Naive thymus-derived CD4-positive, alpha-beta T cell (primary cell): ENCODE measurements at places on chromosomes 16 and 17. TPM values are rescaled to one million over a fixed set of nuclear protein-coding genes. Genes with fewer than 3 reads are reported as not detected.

- H3K4me1 ChIP-seq = no peaks in the 10 kb centered on the region
- H3K27ac ChIP-seq = no peak overlapping the region
- H3K36me3 ChIP-seq = no peaks in the 10 kb centered on the region
Observed at GRCh38 chr16:13148294-13148693, 246.9 kb downstream of the SHISA9 start.

DNA sequence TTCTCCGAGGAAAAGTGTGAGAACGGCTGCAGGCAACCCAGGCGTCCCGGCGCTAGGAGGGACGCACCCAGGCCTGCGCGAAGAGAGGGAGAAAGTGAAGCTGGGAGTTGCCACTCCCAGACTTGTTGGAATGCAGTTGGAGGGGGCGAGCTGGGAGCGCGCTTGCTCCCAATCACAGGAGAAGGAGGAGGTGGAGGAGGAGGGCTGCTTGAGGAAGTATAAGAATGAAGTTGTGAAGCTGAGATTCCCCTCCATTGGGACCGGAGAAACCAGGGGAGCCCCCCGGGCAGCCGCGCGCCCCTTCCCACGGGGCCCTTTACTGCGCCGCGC lies at the start of gene ERBB2:
Gene ERBB2 (plus strand): TSS at position 247 of the 330 bp plus-strand sequence. CDS start 175 bp downstream, outside the sequence.
- H3K4me1 ChIP-seq = no peaks in the 10 kb centered on the region
- peaks cover 3% of the 10 kb centered on the region for H3K27me3 ChIP-seq
- no peak within 1 kb of the TSS for H3K4me3 ChIP-seq
- H3K27ac ChIP-seq = no peak within 1 kb of the TSS
- H3K36me3 ChIP-seq = no peaks in the 10 kb centered on the region

DNA sequence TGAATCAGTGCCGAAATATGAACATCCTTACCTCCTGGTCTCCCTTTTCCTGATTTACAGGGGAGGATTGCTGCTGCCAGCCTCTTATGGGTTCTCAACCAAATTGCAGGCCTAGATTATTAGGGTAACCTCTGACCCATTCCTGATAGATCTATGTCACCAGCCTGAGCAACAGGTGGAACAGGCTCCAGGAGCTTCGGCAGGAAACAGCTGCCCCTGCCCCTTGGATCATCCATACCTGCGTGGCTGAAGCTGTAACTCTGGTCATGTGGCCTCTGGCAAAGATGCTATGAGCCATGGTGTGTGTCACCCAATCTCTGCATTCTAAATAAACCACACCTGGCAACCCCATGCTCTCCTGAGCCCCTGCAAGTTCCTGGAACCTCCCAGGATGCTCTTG lies 18.4 kb upstream of the RBBP6 start:
- no peak overlapping the region for H3K4me3 ChIP-seq
- H3K36me3 ChIP-seq = no peaks in the 10 kb centered on the region
- H3K27me3 ChIP-seq = no peaks in the 10 kb centered on the region
- H3K27ac ChIP-seq = no peak overlapping the region
- H3K4me1 ChIP-seq = no peaks in the 10 kb centered on the region

- H3K27ac ChIP-seq = no peak overlapping the region
- H3K27me3 ChIP-seq = no peaks in the 10 kb centered on the region
- no peak overlapping the region for H3K4me3 ChIP-seq
- H3K4me1 ChIP-seq = peaks cover 38% of the 10 kb centered on the region
Observed at GRCh38 chr16:17451843-17452242, 18.9 kb downstream of the XYLT1 start.

The TSNAXIP1 gene
- total RNA-seq = 0.54 TPM

DNA sequence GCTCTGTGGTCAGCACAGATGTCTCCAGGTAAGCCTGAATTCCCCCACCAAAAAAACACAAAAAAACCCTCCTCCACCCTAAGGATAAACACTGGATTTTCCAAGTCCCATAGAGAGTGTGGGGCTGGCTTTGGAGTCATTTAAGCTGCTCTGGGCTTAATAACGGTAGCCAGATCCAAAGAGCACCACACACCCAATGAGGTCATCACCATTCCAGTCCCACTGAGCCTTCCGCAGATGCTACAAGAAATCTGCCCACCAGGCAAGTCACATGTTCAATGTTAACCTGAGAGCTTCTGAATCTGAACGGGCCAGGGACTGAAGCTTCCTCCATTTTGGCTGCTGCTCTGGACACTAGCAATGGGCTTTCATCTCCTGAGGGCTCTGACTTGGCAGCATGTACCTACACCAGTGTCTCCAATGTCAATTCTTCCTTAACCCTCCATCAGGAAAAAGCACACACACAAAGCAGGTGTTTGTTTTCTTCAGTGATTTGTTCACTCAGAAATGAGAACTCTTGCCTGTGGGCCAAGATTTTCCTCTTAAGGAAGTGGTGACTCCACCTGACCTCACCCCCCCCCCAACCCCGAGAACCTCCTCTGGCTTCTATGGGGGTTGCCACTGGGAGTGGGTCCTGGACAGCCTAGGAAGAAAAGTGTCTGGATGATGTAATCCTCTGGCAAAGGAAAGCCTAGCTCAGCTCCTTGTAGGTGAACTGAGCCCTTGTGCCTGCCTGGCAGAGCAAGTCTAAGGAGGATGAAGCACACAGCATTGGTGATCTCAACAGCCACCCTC lies 220.1 kb downstream of the FOXL1 start:
- H3K27me3 ChIP-seq = no peaks in the 10 kb centered on the region
- DNase-seq = no peak
- H3K36me3 ChIP-seq = no peaks in the 10 kb centered on the region
- H3K4me3 ChIP-seq = no peak overlapping the region
